Stimulated activated CD8-positive, alpha-beta memory T cell treated with anti-CD3 and anti-CD28 coated beads, Interleukin-7, amount 100 ng/mL, for 24 hours (primary cell): ENCODE measurements at places on chromosomes 7 and 10.

DNA sequence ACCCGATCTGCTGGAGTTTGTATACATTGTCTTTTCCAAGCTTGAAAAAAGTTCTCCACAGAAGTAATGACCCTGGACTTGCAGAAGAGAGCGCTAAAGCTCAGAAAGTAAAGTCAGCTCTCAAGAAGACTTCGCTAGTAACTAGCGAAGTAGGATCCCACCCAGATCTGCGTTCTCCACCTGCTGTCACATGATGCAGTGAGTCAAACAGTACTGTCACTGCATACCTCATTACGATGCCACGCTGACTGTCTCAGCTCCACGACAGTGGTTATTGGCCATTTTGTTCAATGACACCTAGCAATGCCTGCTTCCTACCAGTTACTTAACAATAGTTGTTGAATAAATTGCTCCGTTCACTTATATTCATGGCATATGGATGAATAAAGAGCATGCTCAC, 29.7 kb upstream of the SEC61G start:
- no peak for DNase-seq

GRCh38 chr10:4953405-4953804, 9.8 kb upstream of the AKR1C1 start:
- no peak for DNase-seq

- DNase-seq = no peak
Observed at GRCh38 chr10:36256948-36257356, 614.9 kb upstream of the FZD8 start.

DNA sequence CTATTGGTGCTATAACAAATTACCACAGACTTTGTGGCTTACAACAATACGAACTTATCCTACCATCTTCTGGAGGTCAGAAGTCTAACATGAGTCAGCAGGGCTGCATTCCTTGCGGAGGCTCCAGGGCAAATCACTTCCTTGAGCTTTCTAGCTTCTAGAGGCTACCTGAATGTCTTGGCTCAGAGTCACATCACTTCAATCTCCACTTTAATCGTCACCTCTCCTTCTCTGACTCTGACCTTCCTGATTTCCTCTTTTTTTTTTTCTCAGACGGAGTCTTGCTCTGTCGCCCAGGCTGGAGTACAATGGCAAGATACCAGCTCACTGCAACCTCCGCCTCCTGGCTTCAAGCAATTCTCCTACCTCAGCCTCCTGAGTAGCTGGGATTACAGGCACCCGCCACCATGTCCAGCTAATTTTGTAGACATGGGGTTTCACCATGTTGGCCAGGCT, 44.6 kb upstream of the ANAPC16 start:
- DNase-seq = no peak

DNA sequence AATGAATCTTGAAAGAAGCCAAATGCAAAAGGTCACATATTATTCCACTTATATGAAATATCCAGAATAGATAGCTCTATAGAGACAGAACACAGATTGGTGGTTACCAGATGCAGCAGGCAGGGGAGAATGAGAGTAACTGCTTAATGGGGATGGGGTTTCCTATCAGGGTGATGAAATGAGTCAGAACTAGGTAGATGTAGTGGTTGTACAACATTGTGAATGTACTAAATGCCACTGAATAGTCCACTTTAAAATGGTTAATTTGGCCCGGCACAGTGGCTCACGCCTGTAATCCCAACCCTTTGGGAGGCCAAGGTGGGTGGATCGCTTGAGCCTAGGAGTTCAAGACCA, 9.4 kb upstream of the SLC25A28 start:
- no peak for DNase-seq

GRCh38 chr7:16926861-16927260, 45.1 kb upstream of the AGR3 start:
- DNase-seq = no peak

- DNase-seq = no peak
Observed at GRCh38 chr10:126397156-126397555, 8.9 kb upstream of the ADAM12 start.

GRCh38 chr10:118332236-118332635, 9.9 kb downstream of the FAM204A start:
- no peak for DNase-seq

- DNase-seq = peak; percentile 23
Observed at GRCh38 chr10:129030996-129031843, 435.8 kb upstream of the MGMT start.

DNA sequence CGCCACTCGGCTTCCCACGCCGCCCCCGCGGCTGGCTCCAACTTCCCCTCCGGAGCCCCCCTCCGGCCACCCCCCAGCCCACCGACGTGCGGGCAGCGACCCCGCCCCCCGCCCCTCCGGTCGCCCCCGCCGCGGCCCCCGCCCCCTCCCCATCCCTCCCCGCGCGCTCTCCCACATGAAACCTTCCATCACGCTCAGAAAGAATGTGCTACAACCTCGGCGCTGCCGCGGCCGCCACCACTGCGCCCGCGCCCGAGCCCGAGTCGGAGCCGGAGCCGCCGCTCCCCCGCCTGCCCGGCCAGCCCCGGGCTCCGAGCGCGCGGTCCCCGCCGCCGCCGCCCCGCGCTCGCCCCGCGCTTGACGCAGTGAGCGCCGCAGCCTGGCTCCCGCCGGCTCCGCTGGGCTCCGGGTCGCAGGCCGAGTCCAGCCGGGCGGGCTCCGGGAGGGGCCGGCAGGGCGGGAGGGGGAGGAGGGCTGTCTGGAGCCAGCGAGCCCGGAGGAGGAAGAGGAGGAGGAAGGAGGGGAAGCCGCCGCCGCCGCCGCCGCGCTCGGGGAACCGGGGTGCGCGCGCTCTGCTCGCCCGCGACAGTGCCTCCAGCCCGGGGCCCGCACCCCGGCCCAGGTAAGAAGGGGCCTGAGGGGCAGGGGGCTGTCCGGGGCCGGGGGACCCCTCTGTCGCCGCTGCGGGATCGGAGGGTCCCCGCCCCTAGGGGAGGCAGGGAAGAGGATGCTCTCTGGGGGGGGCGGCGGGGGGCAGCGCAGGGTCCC, 4.3 kb upstream of the ELFN1 start:
- no peak for DNase-seq

DNA sequence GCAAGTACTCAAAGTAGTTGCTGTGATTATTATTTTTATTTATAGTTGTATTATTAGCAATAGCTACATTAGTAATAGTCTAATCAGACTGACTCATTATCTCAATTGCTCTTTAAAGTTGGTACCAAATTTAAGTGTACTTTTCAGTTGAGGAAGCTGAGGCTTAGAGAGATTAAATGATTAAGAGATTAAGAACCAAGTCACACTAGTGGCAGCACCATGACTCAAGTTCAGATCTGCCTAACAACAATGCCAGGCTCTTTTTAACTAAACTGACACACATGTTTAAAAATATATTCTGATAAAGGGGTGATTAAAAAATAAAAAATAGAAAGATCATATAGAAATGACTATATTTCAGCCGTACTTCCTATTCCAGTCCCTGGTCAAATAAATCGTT, 42.0 kb downstream of the FZD1 start:
- DNase-seq = no peak

- DNase-seq = no peak
Observed at GRCh38 chr10:44975431-44976331, 2.9 kb downstream of the DEPP1 start.

GRCh38 chr10:10612151-10612550, 405.5 kb upstream of the CELF2 start:
- no peak for DNase-seq

- no peak for DNase-seq
Observed at GRCh38 chr10:44205067-44205466, 179.8 kb downstream of the CXCL12 start.

DNA sequence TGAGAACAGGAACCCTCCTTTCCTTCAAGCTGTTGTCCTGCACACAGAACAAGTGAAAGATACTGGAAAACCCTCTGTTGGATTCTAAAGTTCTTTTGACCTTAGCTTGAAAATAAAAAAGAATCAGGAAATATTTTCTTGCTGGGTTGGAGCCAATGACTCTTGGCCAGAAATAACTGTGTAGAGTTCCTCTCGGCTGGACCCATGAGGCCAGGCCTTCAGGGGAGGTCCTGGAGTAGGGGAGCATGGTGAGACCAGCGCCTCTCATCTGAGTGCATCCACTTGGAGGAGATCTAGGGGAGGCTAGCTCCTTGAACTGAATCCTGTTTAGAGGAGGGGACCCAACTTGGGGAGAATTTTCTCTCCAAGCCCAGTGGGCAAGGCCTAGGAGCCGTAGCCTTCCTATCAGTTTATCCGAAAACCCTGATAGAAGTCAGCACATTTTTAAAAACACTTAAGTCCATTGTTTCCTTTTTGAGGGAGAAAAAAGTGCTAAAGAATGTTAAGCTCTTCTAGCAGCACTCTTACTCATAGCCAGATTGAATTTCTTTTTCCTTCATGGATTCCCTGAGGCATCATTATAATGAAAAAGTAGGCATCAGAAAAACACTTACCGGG, 635.7 kb upstream of the ANKRD30A start:
- no peak for DNase-seq

DNA sequence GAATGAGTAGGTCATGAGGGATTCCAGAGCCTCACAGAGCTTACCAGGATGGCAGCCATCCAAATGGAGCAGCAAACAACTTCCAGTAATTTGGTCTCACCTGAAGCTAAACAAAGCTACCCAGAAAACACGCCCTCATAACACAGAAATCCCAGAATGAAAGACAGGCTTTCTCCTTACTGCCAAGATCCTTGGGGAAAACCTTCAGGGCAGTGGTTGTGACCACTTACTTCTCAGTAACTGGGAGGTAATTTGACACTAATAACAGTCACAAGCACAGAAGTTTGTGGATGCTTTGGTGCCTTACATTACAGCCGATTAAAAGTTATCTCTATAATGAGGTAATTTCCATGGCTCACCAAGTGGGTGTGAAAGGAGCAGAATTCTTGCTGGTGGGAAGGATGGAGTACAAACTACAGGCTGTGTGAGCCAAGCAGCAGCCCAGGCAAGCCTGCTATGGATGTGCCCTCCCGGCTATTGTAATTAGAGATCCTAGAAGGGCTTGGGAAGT, 10.4 kb downstream of the WDR91 start:
- no peak for DNase-seq

- DNase-seq = no peak
Observed at GRCh38 chr7:50854831-50855230, 72.1 kb upstream of the GRB10 start.

DNA sequence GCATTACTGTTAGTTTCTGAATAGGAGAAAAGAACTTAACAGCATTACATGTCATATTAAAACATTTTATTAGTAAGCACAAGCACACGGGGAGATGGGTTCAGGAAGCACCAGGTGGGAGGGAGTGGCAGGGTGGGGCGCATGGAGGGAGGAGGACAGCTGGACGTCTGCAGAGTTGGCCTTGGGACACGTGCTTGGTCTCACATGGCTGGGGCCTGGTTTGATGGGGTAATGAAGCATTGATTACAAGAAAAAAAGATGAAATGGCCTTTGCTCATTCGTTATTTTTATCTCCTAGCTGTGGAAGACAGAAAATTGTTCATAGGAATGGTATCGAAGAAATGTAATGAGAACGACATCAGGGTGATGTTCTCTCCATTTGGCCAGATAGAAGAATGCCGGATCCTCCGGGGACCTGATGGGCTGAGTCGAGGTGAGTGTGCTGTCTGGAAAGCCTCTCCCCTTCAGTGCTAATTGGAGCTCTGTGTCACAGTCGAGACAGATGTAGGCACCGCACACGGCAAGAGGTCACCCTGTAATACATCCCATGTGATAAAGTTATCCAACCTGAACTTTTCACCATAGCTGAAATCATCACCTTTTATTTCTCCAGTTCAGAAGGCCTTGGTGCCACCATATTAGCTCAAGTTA, 239.9 kb downstream of the CELF2 start:
- DNase-seq = no peak

DNA sequence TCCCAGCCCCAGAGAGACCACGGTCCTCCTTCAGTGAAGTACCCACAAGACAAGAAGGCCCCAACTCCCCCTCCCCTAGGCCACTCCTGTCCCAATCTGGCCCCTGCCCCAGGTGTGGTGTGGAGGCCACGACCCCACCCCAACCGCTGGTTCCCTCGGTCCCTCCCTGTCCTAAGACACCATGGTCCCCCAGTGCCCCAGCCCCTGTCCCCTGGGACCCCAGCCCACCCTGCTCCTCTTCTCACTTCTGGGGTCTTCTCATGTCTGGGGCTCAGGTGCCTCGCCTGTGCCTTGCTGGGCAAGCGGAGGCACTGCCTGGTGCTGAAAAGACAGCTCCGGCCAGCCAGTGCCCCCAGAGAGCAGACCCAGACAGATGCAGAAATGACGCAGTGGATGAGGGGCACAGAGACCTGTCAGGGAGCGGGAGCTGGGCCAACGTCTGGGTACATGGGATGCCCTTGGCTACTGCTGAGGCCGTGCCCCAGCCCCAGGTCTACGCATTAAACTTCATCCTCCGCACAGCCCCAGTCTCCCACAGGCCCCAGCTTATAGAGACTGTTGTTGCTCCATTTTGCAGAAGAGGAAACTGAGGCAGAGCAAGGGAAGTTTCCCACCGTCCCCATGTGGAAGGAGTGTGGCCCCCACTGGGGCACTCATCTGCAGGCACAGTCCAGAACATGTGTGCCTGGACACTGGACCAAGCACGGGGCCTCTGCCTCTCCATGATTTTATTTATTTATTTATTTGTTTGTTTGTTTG, 14.8 kb downstream of the GRIFIN start:
- DNase-seq = no peak

DNA sequence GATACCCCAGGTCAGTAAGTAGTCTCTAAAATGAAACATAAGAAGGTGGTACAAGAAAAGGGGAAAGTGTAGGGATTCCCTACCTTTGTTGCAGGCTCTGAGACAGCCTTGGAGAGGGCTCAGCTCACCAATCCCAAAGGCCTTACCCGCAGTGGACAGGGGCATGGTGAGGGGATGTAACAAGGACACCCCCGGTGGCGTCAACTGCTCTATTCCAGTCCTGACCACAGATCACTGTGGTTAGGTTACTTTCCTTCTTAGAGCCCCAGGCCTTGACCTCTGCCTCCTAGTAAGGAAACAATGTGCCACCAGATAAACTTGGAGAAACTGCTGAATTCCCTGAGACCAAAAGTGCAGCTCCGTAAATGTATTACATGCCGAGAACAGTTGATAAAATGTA, 17.5 kb downstream of the PLXNA4 start:
- DNase-seq = no peak

- no peak for DNase-seq
Observed at GRCh38 chr7:74175340-74175739, 1.2 kb downstream of the EIF4H start.

- DNase-seq = no peak
Observed at GRCh38 chr7:130998993-130999602, 265.1 kb upstream of the KLF14 start.

DNA sequence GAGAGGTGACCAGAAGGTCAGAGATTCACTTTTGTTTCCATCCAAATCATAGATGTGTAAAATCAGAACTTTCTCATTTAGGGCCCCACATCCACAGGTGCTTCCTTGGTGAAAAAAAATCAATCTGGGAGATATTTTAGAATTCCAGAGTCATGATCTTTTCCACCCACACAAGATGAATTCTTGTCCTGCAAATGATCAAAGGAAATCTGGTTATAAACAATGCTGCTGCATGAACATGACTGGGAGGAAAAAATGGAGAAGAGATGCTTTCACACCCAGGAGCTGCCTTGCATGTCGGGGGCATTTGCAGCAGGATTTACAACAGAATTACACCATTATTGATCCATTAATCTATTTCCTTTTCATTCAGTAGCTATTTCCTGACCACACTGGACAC, 106.5 kb upstream of the TMEM72 start:
- no peak for DNase-seq

GRCh38 chr10:105837951-105838350, 1196.9 kb downstream of the SORCS3 start:
- no peak for DNase-seq
